ENCODE measurements at places on chromosomes 7 and 10.

GRCh38 chr7:127946847-127947246 lies 84.4 kb downstream of the LRRC4 start:
- DNase-seq, result no peak

DNA sequence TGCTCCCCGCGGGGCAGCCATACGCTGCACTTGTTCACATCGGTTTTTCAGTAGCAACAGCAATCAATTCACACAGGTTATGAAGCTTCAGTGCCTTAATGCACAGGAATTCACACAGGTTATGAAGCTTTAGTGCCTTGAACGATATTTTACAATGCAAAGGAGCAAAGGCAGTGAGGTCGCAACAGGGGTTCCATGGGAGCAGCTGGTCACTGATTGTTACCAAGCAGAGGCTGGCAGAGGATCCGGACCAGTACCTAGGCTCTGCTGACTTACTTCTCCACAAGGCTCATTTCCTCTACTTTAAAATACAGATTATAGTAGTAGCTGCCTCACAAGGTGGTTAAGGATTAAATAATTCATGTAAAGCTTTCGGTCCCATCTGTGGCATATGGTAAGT lies 95.2 kb upstream of the ODAD2 start:
- no peak for DNase-seq

DNA sequence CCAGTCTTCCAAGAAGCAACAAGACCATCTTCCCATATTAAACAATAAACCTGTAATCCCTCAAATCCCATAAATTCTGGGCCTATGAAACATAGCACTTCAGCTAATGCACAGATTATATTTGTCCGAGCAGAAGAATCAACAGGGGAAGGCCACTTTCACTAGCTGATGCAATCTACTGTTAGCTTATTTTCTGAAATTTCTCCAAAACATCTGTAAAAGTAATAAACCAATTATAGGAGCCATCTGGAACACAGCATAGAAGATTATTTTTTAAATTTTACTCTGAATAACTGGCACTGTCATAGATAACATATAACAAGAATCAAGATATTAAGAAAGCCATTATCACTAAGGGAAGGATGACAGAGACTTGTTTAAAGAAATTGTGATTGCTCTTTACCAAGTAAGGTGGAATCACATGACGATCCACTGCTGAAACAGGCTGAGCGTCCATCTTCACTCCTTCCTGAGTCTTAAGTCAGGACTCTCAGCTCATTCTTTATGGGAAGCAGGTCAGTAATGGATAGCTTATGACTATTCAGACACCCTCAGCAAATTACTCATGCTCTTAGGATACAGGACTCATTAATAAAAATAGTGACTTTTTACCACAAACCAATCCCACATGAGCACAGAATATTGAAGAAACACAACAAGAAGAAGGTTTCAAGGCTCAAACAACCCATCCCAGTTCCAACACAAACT lies 719.5 kb downstream of the XPNPEP1 start:
- no peak for DNase-seq

- DNase-seq, result no peak
Observed at GRCh38 chr7:16619979-16620408, 25.6 kb downstream of the ANKMY2 start.

GRCh38 chr7:8739837-8740236 lies 306.4 kb downstream of the NXPH1 start:
- no peak for DNase-seq

- no peak for DNase-seq
Observed at GRCh38 chr7:135251496-135252391, 18.1 kb downstream of the STRA8 start.

DNA sequence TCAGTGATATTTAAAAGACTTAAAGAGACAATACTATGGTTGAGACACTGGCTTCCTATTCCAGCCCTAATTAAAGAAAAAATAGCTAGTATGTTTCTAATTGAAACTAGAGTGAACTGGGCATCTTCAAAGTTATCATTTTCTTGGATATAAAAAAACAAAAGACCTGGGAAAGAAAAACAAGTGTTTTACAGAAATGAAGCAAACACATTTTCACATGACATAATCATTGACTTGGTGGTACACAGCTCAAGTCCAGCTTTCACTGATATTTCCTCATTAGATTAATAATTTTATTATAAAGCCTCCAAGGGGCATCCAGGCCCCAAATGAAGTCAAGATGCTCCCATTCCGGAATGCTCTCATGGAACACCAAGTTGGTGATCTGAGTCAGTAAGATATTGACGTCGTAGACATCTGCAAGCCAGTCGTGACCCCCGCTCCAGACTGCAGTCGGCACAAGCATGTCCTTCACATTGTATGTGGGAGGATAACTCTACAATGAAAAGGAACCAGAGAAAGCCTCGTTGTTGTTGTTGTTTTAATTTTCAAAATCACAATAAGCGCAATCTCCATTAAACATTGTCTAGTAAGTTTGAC lies 7.5 kb upstream of the CH25H start:
- DNase-seq, result no peak

GRCh38 chr7:145584401-145584800 lies 532.2 kb upstream of the CNTNAP2 start:
- no peak for DNase-seq

- DNase-seq, result no peak
Observed at GRCh38 chr10:60141896-60142559, 235.7 kb upstream of the CCDC6 start.

GRCh38 chr7:117901089-117901797 lies 28.0 kb upstream of the CTTNBP2 start:
- no peak for DNase-seq

DNA sequence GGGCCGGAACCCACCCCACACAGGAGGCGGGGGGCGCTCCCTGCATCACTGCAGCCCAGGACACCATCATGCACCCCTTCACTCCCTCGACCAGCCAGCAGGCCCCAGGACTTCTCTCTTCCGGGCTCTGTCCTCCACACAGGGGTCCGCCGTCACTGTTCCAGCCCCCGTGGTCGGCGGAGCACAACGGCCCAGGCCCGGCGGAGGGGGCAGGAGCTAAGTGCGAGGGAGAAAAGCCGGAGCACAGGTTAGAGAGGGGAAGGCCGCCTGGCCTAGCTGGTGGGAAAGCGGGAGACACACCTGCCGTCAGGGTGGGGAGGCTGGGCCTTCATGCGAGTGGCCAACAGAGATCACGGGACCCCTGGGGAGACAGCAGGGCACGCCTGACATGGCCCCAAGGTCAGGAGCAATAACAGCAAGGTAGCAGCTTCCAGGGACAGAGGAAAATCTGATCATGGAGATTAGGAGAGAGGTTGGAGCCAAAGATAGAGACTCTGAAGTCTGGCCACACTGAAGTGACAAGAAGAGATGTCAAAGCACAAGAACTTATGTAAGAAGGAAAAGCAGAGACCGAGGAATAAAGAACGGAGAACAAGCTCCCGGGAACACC lies 151.1 kb downstream of the MAD1L1 start:
- DNase-seq, result no peak

DNA sequence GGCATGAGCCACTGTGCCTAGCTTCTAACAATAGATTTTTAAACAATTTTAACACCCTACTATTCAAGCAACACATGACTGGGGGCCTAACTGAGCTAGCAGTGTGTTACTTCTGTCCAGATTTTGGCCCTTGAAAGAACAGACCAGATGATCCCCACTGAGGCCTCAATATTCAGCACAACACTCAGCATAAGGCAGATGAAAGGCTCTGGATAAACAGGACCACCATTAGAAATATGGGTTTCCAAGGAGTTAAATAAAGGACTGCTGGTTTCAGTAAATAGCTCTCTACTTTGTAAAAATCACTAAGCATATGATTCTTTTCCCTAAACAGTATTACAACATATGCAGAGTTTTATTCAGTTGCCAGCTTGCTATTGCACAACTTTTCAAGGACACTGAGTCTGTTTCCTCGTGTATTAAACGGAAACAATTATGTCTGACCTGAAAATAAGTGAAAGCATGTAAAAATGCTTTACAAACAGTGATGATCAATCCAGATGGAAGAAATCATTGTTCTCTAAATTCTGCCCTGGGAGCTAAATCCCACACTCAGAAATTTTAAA lies 23.8 kb upstream of the FZD1 start:
- no peak for DNase-seq

DNA sequence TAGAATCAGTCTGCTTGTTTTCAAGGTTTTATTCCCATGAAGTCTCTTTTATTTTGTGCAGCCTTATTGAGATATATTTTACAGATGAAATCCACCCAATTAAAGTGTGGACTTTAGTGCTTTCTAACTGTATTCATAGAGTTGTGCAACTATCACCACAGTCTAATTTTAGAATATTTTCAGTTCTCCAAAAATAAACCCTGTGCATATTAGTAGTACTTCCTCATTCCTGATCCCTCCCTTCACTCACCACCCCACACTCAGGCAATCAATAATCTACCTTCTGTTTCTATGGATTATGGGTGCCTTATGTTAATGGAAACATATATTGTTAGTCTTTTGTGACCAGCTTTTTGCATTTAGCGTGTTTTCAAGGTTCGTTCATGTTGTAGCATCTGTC lies 185.7 kb upstream of the TMEM72 start:
- DNase-seq, result no peak

GRCh38 chr7:16436306-16436705 lies 15.0 kb upstream of the CRPPA start:
- DNase-seq, result no peak

DNA sequence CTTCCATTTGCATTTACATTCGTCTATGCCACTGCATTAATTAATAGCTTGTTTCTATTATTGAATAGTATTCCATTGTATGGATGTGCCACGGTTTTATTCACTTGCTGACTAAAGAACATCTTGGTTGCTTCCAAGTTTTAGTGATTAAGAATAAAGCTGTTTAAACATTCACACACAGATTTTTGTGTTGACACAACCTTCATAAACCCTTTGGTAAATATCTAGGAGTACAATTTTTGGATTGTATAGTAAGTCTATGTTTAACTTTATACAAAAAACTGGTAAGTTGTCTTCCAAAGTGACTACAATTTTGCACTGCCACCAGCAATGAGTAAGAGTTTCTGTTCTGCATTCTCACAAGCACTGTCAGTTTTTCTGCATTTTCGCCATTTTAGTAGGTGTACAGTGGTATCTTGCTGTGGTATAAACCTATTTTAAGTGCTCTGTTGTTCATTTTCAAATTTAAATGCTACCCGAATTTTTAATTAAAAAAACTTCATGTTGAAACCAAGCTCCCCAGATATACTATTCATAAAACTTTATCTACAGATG lies 121.4 kb downstream of the RNF133 start:
- no peak for DNase-seq

GRCh38 chr10:13989616-13990015 lies 341.1 kb downstream of the FRMD4A start:
- DNase-seq, result no peak

- no peak for DNase-seq
Observed at GRCh38 chr10:99540657-99541531, 8.2 kb downstream of the NKX2-3 start.

GRCh38 chr7:2005786-2006185 lies 227.0 kb downstream of the MAD1L1 start:
- no peak for DNase-seq

GRCh38 chr10:36254199-36254598 lies 612.1 kb upstream of the FZD8 start:
- DNase-seq, result no peak

DNA sequence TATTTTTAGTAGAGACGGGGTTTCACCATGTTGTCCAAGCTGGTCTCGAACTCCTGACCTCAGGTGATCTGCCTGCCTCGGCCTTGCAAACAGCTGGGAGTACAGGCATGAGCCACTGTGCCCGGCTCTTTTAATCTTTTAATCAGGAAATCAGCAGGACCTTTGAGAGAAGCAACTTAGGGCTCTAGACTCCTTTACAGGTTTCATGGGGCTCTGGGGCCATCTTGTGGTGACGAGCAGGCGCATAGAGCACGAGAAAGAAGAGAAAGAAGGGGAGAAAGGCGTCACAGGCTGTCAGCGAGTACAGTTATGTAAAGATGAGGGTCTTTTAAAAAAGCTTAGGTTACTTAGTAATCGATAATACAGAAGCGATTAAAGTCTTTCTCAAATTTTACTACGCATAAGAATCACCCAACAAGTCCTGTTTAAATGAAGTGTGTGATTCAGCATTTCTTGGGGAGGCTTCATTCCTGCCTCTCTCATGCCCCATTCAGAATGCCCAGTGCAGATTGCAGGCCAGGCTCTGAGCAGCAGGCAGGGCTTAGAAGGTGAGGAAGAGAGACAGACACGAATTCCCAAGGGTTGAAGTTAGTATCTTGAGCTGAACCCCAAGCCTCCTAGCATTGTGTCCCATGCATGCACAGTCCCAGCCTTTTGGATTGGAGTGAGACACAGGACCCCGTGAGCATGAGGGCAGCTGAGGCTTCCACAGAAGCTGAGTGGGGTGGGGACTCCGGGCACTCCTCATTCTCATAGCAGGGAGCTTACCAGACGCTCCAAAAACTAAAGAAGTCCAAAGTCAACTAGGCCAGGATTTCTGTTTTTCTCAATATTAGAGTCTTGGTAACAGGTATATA lies 23.6 kb upstream of the PFKP start:
- peak; percentile 36 for DNase-seq

DNA sequence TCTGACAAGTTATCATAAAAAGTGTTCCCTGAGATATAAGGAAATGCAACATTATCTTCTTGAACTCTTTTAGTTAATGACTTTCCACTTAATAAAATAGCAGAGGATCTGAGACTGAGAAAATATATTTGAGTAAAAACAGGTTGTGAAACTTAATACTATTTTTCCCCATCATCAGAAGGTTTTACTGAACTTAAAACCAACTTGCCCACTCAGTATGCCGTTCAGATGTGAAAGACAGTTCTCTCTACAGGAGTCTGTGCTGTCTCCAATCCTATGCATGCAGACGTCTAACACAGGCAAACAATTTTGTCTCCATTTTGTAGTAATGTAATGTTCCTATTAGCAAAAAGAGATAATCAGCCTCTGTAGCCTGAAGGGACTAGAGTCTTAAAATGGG lies 38.2 kb upstream of the CYP2C18 start:
- DNase-seq, result no peak

DNA sequence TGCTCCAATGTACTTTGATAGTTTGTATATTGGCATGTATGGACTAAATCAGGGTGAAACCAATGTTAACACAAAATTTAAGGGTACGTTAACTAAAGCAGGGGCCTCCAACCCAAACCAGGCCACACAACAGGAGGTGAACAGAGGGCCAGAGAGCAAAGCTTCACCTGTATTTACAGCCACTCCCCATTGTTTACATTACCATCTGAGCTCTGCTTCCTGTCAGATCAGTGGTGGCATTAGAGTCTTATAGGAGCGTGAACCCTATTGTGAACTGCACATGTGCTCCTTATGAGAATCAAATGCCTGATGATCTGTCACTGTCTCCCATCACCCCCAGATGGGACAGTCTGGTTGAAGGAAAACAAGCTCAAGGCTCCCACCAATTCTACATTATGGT lies 62.0 kb upstream of the SCIN start:
- DNase-seq, result no peak

GRCh38 chr7:22654831-22655230 lies 72.2 kb upstream of the IL6 start:
- DNase-seq, result no peak
